ENCODE measurements at places on chromosomes 2 and 18. TPM values are rescaled to one million over a fixed set of nuclear protein-coding genes. Genes with fewer than 3 reads are reported as not detected.

- no peak for DNase-seq
Measured at GRCh38 chr18:33536904-33537303, 41.1 kb upstream of the ASXL3 start.

GRCh38 chr2:30522421-30522820, 75.4 kb downstream of the LCLAT1 start:
- DNase-seq, result no peak

DNA sequence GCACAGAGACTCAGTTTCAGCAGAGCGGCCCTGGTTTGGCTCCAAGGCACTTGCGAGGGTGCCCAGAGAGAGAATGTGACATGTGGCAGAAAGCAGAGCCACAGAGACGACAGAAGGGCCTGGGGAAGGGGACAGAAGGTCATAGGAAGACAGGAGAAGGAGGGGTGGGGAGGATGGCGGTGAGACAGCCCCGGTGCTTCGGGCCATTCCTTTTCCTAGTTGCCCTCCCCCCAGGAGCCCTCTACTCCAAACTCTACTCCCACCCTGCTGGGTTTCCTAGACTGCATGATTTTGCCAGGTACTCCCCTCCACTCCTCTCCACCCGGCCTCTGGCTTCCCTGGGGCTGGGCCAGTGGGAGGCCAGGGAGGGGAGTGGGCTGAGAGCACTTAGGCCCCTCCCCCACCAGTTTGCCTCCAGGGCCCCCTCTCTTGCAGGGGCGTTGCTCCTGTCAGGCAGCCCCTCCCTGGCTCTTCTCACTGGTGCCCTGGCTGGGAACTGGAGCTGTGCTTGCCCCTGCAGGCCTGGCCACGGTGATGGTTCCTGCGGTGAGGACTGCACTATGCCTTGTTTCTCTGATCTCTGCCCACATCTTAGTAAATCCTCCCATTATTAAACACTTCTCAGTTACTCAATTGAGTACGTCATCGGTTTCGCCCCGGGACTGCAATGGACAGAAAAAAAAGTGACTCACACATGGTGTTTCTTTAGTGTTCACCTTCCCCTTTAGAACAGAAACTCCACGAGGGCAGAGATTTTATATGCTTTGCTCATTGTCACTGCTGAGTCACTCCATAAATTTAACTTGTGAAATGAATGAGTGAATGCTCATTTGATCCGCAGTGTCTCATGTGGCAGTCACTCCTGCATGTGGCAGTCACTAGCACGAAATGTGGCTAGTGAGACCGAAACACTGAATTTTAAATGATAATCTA, 58.7 kb upstream of the SP3 start:
- DNase-seq, result peak; percentile 93

- no peak for DNase-seq
Measured at GRCh38 chr2:151575338-151575737, 158.9 kb downstream of the NEB start.

DNA sequence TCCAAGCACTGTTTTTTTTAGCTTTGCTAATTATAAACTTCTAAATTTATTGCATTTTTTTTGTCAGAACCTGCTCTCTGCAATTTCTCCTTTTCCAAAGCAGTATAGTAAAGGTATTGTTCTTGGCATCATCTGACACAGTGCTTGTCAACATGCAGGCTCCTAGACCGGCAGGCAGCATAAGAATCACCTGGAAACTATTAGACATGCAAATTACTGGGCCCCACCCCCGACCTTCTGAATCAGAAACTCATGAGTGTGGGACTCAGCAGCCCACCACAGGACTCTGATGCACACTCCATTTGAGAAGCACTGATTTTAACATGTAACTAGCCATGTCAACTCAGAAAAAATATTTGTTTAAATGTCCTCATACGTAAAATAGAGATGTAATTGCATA, 551.1 kb upstream of the CELF4 start:
- no peak for DNase-seq

CAPN14 gene
- total RNA-seq, result 1.3 TPM

LYPD6B gene
- 74.5 TPM for total RNA-seq

DNA sequence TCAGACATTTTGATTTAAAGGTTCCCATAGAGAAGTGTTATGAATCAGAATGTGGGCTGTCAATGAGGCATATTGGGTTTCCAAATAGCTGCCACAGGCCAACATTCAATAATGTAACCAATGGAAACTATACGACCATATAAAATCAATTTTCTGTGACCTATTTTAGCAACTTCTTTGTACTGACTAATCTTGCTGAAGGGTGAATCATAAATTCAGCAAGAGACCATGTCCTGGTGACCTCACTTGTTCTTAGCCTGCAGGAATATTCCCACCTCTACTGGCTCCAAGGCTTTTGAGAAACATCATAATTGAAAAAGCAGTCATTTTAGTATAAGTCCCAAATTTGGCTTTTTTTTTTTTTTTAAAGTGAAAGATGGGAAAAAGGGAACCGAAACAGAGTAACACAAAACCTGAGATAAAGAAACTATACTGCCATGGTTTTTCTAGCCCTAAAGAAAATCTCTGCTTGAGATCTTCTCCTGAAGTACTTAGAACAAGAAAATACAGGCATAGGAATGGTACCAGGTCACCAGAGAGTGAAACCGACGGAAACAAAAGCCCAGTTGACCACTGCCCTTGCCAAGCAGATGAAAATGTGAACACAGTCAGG, 32.1 kb downstream of the PLEKHM3 start:
- no peak for DNase-seq

ALKAL2 gene
- 15.5 TPM for total RNA-seq

HOXD12 gene
- total RNA-seq, result not detected

- DNase-seq, result peak; percentile 70
Measured at GRCh38 chr18:58515175-58515775, 113.6 kb downstream of the ALPK2 start.

DNA sequence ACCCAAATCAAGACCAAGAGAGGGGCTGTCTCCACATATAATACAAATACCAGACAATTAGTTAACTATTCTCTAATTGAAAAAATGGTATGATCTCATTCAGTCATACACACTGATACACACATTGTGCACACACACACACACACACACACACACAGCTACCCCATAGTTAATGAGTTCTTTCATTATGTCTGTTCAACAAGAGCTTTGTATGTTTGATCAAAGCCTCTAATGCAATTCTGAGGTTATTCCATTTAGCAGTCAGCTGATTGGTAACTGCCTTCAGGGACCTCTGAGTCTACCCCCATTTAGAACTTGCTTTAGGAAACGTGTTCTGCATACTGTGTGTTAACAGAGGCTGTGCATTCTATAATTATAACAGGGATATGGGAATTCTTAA, 741.4 kb upstream of the LRRTM4 start:
- DNase-seq, result no peak

- DNase-seq, result no peak
Measured at GRCh38 chr2:163462993-163463392, 272.8 kb downstream of the FIGN start.

DNA sequence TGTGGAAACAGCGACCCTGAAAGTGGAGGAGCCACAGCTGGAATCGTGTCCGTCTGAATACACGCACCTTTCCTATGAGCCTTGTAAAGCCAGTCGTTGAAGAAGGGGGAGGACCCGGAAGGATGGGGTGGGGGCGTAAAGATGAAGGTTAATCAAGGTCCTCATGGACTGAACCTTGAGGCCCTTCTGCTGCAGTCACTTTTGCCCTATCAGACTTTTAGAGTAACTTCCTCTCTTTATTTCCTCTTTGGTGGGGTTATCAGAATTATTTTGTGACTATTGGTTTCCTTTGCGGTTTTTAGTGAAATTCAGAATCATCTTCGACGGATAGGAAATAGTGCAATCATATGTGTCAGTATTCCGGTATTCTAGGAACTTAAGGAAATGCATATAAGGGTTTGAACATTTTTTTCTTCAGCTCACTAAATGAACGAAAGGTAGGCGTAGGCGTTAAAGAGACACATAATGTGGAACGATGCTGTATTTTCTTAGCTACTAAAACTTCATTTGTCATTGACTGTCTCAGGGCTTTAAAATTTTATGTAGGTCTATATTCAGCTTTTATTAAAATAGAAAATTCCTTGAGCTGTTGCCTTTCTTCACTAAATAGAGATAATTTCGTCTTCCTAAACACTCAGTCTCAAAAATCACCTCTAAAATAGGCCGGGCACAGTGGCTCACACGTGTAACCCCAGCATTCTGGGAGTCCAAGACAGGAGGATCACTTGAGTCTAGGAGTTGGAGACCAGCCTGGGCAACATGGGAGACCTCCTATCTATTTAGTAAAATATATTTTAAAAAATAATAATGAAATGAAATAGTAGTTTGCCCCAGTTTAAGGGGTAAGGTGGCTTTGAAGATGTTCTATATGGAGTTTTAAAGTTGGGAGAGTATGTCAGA, 1.4 kb upstream of the YES1 start:
- DNase-seq, result no peak

DNA sequence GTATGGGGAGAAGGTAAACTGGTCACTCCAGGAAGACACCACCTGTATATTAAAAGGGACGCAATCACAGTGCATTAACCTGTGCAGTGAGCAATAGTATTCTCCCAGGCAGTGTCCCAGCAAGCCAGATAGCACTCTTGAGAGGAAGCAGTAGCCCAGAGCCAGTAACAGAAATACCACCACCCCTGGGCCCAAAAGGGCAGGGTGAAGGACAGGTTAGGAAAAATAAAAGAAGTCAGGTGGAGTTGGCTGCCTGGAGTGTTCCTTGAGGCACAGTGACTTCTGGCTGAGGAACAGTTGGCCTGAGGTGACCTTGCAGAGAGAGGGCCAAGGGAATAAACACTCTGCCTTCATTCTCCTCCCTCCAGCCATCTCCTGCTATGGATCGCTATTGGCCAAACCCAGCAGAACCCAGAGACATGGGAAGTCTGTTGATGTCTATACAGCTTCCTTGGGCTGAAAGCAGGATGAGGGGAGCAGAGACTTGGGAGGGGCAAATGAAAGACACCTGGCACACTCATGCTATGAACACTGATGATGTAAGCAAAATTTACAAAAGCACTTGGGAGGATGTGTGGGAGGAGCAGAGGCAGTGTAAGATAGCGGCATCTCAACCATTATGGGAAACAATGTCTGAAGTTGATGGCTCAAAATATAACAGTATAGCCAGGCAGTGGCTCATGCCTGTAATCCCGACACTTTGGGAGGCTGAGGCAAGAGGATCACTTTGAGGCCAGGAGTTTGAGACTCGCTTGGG, 7.5 kb downstream of the C18orf32 start:
- no peak for DNase-seq

DNA sequence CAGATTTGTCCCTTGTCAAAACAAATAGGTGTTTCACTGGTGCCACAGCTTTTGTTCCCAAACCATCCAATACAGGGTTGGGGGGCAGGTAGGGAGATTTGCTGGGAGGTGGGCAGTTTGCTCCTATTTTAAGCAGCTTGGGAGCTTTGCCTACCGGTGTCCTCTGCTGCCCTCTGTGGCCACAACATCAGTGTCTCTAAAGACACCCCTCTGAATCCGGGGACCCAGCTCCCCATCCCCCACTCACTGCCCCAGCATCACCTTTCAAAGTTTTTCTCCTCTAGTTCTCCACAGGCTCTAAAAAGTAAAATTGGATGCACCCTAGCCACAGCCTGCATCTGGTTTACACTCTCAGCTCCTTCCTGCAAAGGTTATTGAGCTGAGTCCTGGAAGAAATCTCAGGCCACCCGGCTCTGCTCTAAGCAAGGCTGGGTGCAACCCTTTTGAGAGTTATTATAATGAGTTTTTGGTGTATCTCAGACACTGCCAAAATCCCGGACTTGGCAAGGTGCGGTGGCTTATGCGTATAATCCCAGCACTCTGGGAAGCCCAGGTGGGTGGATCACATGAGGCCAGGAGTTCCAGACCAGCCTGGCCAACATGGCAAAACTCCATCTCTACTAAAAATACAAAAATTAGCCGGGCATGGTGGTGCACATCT, 2.9 kb upstream of the EPAS1 start:
- no peak for DNase-seq

DNA sequence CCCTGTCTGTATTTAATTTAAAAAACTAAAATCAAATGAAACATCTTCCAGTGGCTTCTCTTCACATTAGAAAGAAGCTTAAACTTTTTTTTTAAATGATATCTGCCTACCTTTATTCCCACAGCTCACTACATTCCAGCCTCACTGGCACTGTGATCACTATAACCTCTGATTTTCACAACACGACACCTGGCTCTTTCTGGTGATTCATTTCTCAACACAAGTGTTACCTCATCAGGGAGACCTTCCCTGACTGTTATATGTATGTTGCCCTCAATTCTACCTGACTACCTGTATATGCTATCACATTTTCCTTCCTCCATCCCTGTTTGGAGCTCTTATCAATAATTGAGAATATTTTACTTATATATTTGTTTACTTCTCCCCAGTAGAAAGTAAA, 76.6 kb downstream of the BAZ2B start:
- DNase-seq, result no peak

GRCh38 chr2:40591774-40592173, 139.9 kb upstream of the SLC8A1 start:
- DNase-seq, result no peak

- DNase-seq, result no peak
Measured at GRCh38 chr18:64116571-64117175, 32.2 kb downstream of the LINC00305 start.

GRCh38 chr2:64352292-64352691, 101.7 kb upstream of the LGALSL start:
- DNase-seq, result no peak

PSTPIP2 gene
- total RNA-seq, result 11.7 TPM

DNA sequence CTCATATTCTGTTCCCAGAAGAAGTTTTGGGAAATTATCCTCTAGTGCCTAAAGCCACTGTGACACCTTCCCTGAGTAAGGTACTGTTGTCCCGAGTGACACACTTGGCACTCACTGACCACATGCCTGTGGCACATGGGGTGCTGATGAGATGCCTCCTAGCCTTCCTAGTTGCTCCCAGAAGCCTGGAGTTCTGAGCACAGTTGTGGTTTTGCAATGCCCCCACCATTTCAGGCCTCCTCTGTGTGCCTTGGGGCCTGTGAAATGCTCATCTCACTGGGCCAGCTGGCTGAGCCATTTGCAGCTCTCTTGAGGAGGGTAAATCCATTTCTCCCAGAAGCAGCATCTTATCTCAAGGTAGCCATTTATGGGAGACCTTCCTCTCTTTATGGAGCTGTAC, 91.8 kb downstream of the DGKD start:
- DNase-seq, result peak; percentile 43

GRCh38 chr2:8238521-8239230, 443.2 kb upstream of the ID2 start:
- DNase-seq, result no peak

FOXD4L1 gene
- total RNA-seq, result not detected

MRPS9 gene
- 17.5 TPM for total RNA-seq

GRCh38 chr2:205403244-205403825, 279.0 kb upstream of the NRP2 start:
- no peak for DNase-seq

Measured in lower leg skin (tissue), 4 donors.